ENCODE measurements at places on chromosomes 11 and 22. TPM values are rescaled to one million over a fixed set of nuclear protein-coding genes. Genes with fewer than 3 reads are reported as not detected.
A peak's percentile ranks its signal among the peaks of the same experiment; 100 is the strongest.

DNA sequence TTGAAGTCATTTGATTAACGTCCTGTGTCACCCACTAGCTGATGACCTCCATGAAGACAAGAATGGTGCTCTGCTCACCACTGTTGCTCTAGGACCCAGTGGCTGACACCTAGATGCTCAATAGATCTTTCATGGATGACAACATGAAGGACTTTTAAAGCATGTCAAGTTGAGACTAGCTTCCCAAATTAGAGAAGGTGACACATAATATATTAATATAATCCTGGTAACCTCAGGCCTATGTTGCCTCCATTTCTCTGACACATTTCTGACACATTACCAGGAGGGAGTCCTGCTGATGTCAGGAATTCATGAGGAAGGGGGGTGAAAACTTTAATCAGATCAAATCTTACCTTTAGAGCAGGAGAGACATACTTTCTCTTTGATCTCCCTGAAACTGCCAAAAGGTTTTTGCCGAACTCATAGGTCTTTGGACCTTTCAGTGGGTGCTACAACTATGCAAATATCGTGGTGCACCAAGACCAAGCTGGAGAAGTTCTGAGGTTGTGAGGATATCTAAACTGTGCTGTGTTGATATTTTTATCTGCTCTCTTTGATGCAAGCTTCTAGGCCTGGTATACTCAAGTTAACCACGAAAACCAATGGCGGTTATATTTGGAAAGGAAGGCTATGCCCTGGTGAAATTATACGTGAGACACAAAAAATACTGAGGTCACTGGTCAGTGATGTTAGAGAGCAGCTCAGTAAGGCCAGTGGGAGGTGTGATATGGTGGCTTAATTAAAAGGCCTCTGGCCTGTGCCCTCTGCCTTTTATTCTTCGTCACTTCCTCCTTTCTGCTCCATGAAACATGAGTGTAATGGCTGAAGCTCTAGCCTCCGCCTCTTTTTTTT, 13.2 kb upstream of the AMPD3 start:
- H3K27me3 ChIP-seq, result no peaks in the 10 kb centered on the region
- no peaks in the 10 kb centered on the region for H3K36me3 ChIP-seq
- H3K27ac ChIP-seq, result no peak overlapping the region
- DNase-seq, result no peak

Gene APOL5
- not detected for total RNA-seq

DNA sequence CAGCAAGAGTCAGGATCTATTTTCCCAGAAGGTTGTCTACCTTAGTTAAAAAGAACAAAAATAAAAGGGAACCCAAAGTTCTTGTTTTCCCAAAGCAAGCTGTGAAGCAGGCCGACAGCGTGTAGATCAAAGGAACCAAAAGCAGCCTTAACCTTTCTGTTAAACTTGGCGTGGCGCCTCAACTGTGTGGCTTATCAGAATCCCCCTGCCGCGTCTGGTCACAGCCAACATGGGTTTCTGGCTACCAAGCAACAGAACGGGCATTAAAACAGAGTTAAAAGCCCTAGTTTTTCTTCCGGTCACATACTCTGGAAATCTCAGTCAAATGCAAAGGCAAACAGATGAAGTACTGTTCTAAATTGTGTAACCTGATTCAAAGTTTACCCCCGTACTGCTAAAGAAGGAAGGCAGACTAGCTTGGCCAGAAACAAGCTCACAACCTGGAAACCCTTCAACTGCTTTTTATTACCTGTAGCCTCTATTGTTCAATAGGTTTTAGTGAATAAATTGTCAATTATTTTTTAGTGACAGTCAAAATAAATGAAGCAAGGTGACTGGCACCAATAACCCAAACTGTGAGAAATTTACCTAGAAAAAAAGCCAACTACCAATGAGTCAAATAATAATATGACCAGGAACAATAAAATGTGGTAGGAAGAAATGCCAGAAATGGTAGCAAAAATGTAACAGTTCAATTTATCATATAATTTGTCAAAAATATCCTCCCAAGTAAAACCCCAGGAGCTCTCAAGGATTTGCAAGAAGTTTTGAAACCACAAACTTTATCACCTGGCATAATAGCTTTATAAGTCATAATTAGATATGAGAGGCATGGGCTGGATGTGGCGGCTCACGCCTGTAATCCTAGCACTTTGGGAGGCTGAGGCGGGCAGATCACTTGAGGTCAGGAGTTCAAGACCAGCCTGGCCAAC, 21.4 kb downstream of the CHKA start:
- H3K4me1 ChIP-seq, result peaks cover 4% of the 10 kb centered on the region
- peak overlapping the region; percentile 4 for H3K4me3 ChIP-seq
- H3K36me3 ChIP-seq, result no peaks in the 10 kb centered on the region
- DNase-seq, result no peak
- H3K27ac ChIP-seq, result no peak overlapping the region

- no peaks in the 10 kb centered on the region for H3K27me3 ChIP-seq
- H3K4me1 ChIP-seq, result no peaks in the 10 kb centered on the region
- H3K27ac ChIP-seq, result no peak overlapping the region
- no peaks in the 10 kb centered on the region for H3K36me3 ChIP-seq
These were observed 30.3 kb downstream of the ELF5 start for GRCh38 chr11:34483106-34483874.

- H3K4me1 ChIP-seq, result no peaks in the 10 kb centered on the region
- no peak overlapping the region for H3K27ac ChIP-seq
- no peaks in the 10 kb centered on the region for H3K36me3 ChIP-seq
These were observed 33.9 kb downstream of the ENDOD1 start for GRCh38 chr11:95123556-95123955.

- H3K4me3 ChIP-seq, result no peak within 1 kb of the TSS
- DNase-seq, result no peak
- H3K27me3 ChIP-seq, result no peaks in the 10 kb centered on the region
- no peaks in the 10 kb centered on the region for H3K36me3 ChIP-seq
- H3K4me1 ChIP-seq, result no peaks in the 10 kb centered on the region
These were observed at the start of gene OR51B5 for GRCh38 chr11:5343474-5344335. OR51B5 (minus strand) TSS chr11:5343524; CDS start chr11:5343524, 0 bp downstream.

Gene GPR83
- total RNA-seq, result 0.27 TPM

DNA sequence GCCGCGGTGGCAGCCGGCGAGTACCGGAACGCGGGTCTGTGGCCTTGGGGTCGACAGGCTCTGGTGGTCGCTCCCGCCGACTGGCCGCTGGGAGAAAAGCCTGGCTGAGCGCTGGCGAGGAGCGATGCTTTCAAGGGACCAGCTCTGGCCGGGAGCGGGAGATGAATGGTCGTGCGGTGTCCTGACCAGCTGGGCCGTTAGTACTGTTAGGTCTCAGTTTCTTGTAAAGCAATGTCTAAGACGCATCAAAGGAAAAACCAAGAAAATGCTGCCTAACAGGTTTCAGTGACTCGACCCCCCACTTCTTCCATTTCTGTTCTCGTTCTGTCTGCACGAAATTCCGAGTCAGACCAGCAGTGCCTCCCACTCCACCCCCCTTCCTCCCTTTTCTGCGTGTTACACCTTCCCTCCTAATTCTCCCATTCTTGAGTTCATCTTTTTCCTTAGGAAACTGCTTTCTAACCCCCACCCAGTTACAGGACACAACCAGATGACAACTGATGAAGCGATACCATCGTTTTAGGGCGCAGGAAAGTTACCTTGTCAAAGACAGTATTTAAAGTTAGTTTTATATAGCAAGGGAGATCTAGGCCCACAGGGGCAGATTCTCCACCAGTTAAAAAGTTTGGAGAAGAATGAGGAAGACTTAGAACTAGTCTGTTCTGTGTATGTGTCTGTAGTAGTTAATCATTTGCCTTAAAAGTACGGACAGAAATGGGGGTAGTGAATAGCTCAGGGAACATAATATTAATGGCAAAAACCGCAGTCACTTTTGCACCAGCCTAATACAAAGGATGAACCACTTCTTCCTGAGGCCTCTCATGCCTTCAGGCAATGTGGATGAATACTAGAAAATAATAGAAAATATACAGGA, 1.0 kb downstream of the CUL5 start:
- H3K4me3 ChIP-seq, result peak overlapping the region; percentile 95
- H3K27me3 ChIP-seq, result no peaks in the 10 kb centered on the region
- H3K4me1 ChIP-seq, result peaks cover 34% of the 10 kb centered on the region
- H3K27ac ChIP-seq, result peak overlapping the region; percentile 89
- DNase-seq, result no peak

Gene A4GALT
- total RNA-seq, result 68.4 TPM

DNA sequence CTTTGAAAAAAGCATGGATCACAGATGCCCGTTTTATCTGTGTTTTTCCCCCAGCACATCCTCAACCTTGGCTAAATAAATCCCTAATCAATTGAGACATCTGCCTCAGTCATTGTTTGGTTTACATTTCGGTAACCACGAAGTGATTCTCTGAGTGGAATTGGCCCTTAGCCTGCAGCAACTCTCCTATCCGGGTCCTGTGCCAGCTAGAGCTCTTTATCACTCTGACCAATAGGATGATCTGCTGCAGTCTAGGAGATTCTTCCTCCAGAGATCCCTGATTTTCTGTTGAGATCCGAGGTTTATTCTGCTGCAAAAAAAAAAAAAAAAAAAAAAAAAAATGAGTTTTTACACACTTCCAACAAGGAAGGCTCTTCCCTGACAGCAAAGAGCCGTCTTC, 137.3 kb downstream of the KCNA4 start:
- H3K4me1 ChIP-seq, result no peaks in the 10 kb centered on the region
- no peak for DNase-seq
- no peaks in the 10 kb centered on the region for H3K27me3 ChIP-seq
- no peak overlapping the region for H3K4me3 ChIP-seq
- H3K27ac ChIP-seq, result no peak overlapping the region
- H3K36me3 ChIP-seq, result no peaks in the 10 kb centered on the region

Gene ASCL2
- 0.41 TPM for total RNA-seq

DNA sequence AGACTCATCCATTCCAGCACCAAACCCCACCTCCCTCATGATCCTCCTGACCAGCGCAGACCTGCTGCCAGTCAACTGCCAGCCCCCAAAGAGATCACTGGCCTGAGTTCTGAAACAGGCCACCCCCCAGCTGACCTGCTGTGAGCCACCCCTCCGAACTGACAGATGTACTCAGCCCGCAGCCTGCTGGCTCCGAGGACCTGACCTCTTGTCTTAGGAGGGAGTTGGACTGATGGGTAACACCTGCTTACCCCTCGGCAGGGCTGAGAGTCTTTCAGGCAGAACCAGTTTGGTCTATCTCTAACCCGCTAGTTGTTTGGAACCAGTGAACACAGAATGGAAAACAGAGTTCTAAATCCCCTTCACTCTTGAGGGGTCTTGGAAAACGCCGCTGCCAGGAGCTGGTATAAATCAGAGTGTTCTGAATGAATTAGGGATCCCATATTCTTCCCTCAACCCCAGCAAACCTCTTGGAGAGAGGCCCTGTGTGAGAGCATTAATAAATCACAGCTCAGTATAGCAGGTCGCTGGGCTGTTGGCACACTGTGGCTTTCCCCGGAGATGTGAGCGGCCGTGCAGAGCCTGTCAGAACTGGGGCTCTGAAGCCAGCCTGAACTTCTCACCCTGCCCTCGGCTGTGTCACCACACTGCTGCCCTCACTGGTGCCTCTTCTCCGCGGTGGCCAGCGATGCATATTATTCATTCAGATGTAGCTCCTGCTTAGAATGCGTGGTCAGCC, 165.1 kb upstream of the NCAM1 start:
- peaks cover 48% of the 10 kb centered on the region for H3K4me1 ChIP-seq
- H3K27ac ChIP-seq, result peak overlapping the region; percentile 83
- H3K27me3 ChIP-seq, result no peaks in the 10 kb centered on the region

GRCh38 chr22:18965526-18966421, 29.7 kb upstream of the PRODH start:
- no peak overlapping the region for H3K27ac ChIP-seq
- H3K27me3 ChIP-seq, result no peaks in the 10 kb centered on the region
- DNase-seq, result no peak

- peaks cover 16% of the 10 kb centered on the region for H3K4me1 ChIP-seq
- H3K36me3 ChIP-seq, result no peaks in the 10 kb centered on the region
- no peak overlapping the region for H3K27ac ChIP-seq
- H3K27me3 ChIP-seq, result no peaks in the 10 kb centered on the region
- peak overlapping the region; percentile 86 for H3K4me3 ChIP-seq
These were observed 1.9 kb downstream of the RDX start for GRCh38 chr11:110294509-110294908.

DNA sequence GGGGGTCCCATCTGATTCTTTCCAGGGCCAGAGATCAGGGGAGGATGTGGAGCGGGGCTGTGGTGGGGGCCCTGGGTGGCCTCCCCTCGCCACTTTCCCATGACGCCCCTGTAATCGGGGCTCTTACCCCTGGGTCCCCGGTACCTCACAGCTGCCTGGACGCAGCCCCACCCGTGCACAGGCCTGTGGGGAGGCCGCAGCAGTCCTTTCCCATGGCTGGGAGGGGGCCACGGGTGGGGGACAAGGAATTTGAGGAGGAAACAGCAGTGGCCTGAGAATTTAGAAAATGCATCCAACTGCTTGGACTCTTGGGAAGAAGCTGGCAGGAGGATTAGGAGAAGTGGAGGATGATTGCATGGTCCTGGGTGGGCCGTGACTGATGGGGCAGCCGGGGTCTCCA, 18.0 kb downstream of the H19 start:
- no peaks in the 10 kb centered on the region for H3K36me3 ChIP-seq
- no peaks in the 10 kb centered on the region for H3K4me1 ChIP-seq
- no peak overlapping the region for H3K27ac ChIP-seq
- H3K4me3 ChIP-seq, result no peak overlapping the region
- H3K27me3 ChIP-seq, result no peaks in the 10 kb centered on the region
- DNase-seq, result no peak

DNA sequence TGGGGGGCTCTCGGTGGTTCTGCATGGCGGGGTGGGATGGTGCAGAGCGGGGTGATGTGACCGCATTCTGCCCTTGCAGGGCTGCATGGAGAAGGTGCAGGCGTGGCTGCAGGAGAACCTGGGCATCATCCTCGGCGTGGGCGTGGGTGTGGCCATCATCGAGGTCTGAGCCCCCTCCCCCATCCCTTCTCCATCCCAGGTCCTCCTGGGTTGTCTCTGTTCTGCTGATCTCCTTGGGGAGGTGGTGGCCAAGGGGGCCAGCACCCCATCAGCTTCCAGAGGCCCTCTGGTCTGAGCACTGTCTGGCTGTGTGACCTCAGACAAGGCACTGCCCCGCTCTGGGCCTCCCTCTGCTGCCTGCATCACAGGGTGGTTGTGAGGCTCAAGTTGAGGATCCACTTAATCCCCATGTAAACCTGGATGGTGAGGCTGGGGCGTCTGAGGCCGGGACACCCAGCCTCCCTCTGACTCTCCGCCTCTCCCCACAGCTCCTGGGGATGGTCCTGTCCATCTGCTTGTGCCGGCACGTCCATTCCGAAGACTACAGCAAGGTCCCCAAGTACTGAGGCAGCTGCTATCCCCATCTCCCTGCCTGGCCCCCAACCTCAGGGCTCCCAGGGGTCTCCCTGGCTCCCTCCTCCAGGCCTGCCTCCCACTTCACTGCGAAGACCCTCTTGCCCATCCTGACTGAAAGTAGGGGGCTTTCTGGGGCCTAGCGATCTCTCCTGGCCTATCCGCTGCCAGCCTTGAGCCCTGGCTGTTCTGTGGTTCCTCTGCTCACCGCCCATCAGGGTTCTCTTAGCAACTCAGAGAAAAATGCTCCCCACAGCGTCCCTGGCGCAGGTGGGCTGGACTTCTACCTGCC, 53.3 kb downstream of the CD82 start:
- H3K27ac ChIP-seq, result no peak overlapping the region
- H3K4me1 ChIP-seq, result peaks cover 27% of the 10 kb centered on the region
- H3K27me3 ChIP-seq, result no peaks in the 10 kb centered on the region
- H3K4me3 ChIP-seq, result no peak overlapping the region
